ENCODE measurements at places on chromosomes 6 and 20.

DNA sequence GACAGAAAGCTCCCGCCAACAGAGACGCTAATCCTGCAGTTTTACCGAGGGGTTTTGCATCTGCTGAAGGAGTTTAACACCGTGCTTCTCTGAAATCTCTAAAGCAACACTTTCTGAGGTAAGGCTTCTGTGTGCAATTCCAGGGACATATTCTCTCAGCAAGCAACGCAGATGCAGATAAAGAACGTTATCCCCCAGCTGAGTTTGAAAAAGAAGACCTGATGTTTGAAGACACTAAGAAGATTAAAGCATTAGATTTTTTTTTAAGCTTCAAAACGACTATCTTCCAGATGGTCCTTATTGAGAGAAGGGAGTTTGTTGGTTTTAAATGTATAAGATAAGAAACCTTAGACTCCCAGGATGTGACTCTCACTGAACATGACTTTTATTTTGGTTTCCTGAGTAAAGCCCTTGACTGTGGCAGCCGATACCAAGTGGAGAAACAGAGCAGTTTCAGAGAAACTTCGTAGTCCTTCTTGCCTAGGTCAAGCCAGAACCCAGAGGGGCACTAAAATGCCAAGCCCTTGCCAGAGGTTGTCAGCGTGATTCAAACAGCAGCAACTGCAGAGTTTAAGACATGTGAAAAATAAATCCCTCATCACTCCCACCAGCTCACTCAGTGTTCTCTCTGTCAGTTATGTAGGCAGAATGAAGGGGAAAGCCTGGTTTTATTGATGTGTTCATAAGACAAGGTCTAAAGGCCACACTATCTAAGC is 353.3 kb upstream of the CNR1 start:
- no peaks in the 10 kb centered on the region for H3K4me1 ChIP-seq
- no peak overlapping the region for H3K4me3 ChIP-seq
- no peaks in the 10 kb centered on the region for H3K36me3 ChIP-seq
- no peak overlapping the region for H3K27ac ChIP-seq
- DNase-seq: no peak

DNA sequence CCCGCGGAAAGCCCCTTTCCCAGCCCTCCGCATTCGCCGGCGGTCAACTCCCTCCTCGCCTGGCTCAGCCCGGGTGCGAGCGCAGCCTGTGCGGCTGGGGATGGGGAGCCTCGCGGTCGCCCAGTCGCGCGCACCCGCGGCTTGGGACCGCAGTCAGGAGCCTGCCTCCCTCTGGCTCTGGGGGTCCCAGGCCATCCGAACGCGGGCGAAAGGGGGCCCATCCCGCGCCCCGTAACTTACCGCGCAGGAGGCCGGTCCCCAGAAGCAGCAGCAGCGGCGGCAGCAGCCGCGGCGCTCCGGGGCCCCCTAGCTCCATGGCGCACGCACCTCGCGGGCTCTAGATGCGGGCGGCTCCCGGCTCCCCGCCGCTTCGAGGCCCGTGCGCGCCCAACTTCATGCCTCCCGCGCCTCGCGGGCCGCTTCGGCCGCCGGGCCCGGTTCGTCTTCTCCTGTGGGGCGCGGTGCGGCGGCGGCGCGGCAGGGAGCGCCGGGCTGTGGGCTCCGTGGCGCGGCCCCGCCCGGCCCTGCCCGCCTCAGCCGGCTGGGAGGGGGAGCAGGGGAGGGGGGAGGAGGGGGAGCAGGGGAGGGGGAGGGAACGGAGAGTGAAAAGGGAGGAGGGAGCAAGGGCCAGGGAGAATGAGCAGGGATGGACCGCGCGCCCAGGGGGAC is at the start of gene CHRNA4:
CHRNA4 (minus strand) TSS at position 500 of the 669 bp plus-strand sequence; CDS start at position 316, 184 bp downstream.
- no peaks in the 10 kb centered on the region for H3K36me3 ChIP-seq
- H3K4me3 ChIP-seq: no peak within 1 kb of the TSS
- no peaks in the 10 kb centered on the region for H3K4me1 ChIP-seq
- DNase-seq: no peak

GRCh38 chr20:35279040-35279439 is 1.1 kb upstream of the MMP24OS start:
- H3K4me1 ChIP-seq: peaks cover 30% of the 10 kb centered on the region
- no peak for DNase-seq
- H3K27me3 ChIP-seq: no peaks in the 10 kb centered on the region
- peak overlapping the region; percentile 82 for H3K27ac ChIP-seq

- H3K27me3 ChIP-seq: no peaks in the 10 kb centered on the region
- no peaks in the 10 kb centered on the region for H3K36me3 ChIP-seq
- no peak for DNase-seq
These were observed 168.0 kb upstream of the RNF24 start for GRCh38 chr20:4183361-4183760.

- no peaks in the 10 kb centered on the region for H3K27me3 ChIP-seq
- no peaks in the 10 kb centered on the region for H3K4me1 ChIP-seq
- no peak for DNase-seq
- no peak overlapping the region for H3K4me3 ChIP-seq
These were observed 351.7 kb downstream of the RNGTT start for GRCh38 chr6:88611721-88612120.

GRCh38 chr20:47789764-47790579 is 4.7 kb upstream of the SULF2 start:
- DNase-seq: no peak
- H3K36me3 ChIP-seq: no peaks in the 10 kb centered on the region
- H3K27me3 ChIP-seq: peaks cover 64% of the 10 kb centered on the region
- H3K4me1 ChIP-seq: peaks cover 8% of the 10 kb centered on the region
- H3K27ac ChIP-seq: no peak overlapping the region

DNA sequence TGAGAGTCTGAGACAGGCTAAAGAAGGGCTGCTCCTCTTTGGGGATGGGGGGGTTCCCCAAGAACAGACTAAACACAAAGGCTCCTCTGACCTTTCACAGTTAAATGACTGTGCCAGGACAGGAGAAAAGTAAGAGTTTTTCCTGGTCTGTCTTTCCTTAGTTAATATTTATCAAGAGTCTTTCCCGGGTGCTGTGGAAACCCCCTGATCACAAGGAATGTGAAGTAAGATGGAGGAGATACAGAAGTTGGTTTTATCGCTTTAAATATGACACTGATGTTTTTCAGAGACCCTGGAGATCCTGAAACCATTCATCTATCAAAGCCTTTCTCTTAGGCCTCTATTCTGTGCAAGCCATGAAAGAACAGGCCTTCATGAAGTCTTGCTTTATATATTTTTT is 105.8 kb downstream of the RNF144B start:
- DNase-seq: no peak
- H3K27me3 ChIP-seq: peaks cover 45% of the 10 kb centered on the region
- no peak overlapping the region for H3K4me3 ChIP-seq
- H3K4me1 ChIP-seq: no peaks in the 10 kb centered on the region

GRCh38 chr6:167697316-167697715 is 129.4 kb upstream of the AFDN start:
- no peak for DNase-seq
- H3K36me3 ChIP-seq: no peaks in the 10 kb centered on the region
- H3K4me3 ChIP-seq: no peak overlapping the region
- H3K4me1 ChIP-seq: peaks cover 18% of the 10 kb centered on the region
- no peak overlapping the region for H3K27ac ChIP-seq
- H3K27me3 ChIP-seq: peaks cover 45% of the 10 kb centered on the region

DNA sequence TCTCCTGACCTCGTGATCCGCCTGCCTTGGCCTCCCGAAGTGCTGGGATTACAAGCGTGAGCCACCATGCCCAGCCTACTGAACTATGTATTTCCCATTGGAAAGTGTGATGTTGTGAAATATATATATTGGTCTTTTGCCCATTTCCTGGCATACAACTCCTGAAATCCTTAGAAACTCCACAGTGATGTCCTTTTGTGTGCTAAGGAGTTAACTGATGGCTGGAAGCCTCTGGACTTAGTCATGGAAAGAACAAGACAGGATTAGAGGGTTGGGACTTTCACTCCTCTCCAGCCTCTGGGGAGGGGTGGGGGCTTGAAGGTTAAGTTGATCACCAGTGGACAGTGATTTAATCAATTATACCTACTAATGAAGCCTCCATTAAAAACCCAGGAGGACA is 7.1 kb downstream of the PANK2 start:
- H3K4me3 ChIP-seq: no peak overlapping the region
- H3K4me1 ChIP-seq: peaks cover 79% of the 10 kb centered on the region
- peaks cover 49% of the 10 kb centered on the region for H3K36me3 ChIP-seq
- no peak overlapping the region for H3K27ac ChIP-seq
- no peak for DNase-seq
- H3K27me3 ChIP-seq: no peaks in the 10 kb centered on the region

Data from activated CD8-positive, alpha-beta memory T cell treated with anti-CD3 and anti-CD28 coated beads, Interleukin-2, amount 10 ng/mL, durations not matched to agents 7 days and 5 days (primary cell).